ENCODE measurements at places on chromosomes 4 and X.

- no peak for DNase-seq
Measured at GRCh38 chr4:61860376-61860775, 660.2 kb downstream of the ADGRL3 start.

DNA sequence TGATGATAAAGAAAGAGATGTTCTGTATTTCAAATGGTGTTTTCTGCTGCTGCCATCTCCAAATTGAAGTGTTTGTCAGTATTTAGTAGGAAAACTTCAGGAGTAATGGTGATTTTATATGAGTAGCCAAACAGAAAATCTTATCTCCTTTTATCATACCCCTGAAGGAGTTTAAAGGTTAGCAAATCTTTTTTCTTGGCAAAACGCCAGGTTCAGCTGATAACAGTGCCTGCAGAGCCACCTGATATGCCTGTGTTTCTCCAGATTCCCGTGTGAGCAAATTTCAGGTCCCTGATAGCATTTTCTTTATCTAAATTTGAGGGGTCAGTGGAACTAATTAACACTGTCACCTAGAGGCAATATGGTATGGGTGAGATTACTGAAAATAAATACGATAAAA is 65.8 kb upstream of the ETNPPL start:
- no peak for DNase-seq

DNA sequence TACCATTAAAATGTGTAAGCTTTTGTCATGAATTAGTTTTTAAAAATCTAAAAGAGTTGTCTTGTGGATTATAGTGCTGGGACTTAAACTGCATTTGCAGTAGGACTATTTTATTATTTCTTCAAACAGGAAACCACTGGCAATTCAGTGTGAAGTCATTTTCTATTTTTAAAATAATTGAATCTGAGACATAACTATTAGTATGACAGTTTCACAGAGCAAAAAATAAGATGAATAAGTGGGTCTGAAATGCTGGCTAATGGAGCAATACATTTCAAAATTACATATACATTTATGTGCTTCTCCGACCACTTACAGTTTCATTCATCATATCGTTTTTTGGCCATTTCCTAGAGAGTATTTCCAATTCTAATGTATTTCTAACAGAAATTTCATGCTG is 75.3 kb upstream of the RAPGEF2 start:
- DNase-seq = no peak

DNA sequence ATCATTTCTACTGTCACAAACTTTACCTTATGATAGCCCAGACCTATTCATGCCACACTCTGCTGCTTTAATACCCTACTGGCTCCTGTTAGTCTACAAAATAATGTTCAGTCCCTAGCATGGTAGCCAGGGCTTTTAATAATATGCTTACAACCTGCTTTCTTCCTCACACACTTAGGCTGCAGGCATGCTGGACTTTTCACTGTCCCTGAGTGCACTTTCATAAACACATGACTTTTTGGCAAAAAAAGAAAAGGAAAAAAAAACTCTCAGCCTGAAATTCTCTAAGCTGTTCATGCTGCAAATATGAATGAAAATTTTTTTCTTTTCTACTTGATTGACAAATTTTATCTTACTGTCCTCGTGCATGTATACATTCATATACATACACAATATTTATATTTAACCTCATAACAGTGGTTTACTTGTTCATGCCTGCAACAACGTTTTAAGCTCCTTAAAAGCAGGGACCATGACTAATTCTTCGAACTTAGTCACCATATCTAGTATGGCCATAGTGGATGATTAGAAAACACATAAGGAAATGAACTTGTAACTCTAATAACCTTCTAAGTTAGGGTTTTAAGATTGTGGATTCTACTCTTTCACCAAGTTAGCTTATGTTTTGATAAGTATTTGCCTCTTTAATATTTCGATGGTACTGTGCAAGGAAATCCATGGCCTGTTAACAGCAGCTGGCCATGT is 229.5 kb downstream of the SPCS3 start:
- DNase-seq = no peak

DNA sequence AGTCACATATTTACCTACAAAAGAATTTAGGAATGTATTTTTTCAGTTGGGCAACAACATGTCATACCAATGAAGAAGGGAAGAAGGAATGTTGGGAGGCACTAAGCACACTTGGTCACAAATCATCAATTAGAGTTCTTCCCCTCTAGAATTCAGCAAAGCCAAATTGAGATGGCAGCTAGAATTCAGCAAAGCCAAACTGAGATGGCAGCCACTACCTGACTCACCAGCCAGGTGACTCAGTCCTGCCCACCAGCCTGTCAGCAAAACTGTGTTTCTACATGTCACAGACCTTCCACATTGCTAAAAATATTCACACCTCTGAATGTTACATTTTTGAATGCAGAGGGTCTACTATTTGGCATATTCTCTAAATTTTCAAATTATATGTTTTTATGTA is 63.2 kb upstream of the NOCT start:
- no peak for DNase-seq

GRCh38 chr4:128371001-128371777 is 83.6 kb upstream of the PGRMC2 start:
- DNase-seq = no peak

GRCh38 chr4:57051095-57051494 is 59.1 kb downstream of the IGFBP7 start:
- no peak for DNase-seq

DNA sequence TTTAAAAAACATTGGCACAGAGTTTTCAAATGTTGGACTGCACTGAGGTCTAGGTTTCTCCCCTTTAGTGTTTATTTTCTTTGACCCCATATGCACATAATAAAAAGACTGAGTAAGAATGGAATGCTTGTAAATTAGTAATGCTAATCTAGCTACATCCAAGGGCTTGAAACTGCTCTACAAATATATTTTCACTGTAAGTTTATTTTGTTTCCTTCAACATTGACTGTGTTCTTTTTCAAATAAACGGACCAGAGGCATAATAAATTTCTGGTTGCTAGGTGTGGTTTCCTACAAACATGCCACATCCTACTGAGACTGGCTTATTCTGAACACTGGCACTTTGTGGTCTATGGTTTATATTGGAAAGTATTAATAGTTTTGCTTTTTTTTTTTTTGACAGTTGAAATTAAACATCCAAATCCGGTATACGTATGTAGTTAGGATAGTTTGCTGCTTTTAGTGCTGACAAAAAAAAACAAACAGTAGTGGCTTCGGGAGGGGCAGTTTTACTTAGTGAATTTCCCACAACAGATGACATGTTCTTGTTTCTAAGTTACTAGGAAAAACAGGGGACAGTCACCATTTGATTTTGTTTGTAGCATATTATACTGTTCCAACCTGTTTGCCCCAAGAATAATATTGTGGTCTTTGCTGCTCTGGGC is 13.2 kb downstream of the CA5B start:
- no peak for DNase-seq

DNA sequence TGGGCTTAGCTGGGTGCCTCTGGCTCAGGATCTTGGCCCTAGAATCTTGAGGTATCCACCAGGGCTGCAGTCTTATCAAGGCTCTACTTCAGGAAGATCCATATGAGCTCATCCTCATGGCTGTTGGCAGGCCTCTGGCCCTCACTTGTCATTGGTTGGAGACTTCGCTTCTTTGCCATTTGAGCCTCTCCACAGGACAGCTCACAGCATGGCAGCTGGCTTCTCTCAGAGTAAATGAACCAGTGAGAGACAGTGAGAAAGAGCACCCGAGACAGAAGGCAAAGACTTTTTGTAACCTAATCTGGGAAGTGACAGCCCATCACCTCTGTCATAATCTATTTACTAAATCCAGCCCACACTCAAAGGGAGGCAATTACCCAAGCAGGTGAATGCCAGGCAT is 236.8 kb downstream of the GPAT3 start:
- DNase-seq = no peak

GRCh38 chrX:133468051-133468450 is 52.8 kb upstream of the GPC4 start:
- no peak for DNase-seq

DNA sequence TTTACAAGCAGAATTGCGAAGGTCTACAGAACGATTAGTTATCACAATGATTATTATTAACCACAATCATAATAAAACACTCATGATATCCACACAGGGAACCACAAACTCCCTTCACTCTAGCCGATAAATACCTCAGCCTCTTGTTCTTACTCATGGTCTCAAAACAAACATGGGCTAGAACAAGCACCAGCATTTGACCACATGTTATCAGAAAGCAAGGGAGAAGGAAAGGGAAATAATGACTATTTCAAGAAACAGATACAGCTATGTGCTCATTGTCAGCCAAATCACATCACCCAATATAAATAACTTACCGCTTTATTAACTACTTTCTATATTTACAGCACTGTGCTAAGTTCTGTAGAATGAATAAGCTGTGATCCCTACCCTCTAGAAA is 663.2 kb upstream of the HTR2C start:
- DNase-seq = no peak

- DNase-seq = no peak
Measured at GRCh38 chrX:130084631-130085237, 25.6 kb downstream of the ELF4 start.

DNA sequence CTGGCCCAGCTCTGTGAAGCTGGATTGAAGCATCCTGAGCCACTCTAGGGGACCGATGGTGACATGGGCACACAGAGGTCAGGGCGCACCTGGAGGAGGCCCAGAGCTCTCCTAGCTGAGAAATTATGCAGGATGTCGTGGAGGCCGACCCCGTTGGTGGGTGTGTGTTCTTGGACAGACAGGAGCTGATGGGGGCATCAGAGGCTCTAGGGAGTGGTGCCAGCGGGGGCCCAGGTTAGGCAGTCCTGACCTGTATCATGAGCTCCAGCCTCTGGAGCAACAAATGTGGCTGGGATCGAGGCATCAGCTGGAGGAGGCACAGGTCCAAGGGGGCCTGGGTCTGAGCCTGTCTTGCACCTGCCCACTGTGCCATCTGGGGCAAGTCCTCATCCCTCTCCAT is 124.6 kb upstream of the PSAPL1 start:
- no peak for DNase-seq

GRCh38 chr4:125388613-125389012 is 73.9 kb downstream of the FAT4 start:
- no peak for DNase-seq

GRCh38 chrX:16138108-16138427 is 14.7 kb downstream of the GRPR start:
- DNase-seq = no peak

- DNase-seq = no peak
Measured at GRCh38 chrX:30577362-30577991, at the start of gene TASL. TASL (minus strand) TSS chrX:30577766; CDS start chrX:30560355, 17,411 bp downstream.

- no peak for DNase-seq
Measured at GRCh38 chr4:113941836-113942235, 37.6 kb downstream of the ARSJ start.

DNA sequence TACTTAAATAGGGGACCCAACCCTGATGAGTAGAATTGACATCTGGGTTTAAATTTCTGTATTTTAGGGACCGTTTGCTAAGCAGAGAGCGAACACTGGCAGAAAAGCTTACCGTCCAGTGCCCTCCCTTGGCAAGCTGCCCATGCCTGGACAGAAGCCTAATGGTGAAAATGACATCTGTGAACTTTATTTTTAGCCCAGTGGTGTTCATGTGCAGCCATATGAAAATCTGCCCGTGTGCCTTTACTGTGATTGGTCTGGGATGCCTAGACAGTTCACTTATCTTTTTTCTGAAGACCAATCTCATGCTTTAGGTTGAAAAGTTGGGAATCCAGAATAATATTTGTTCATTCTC is 1.1 kb downstream of the STBD1 start:
- no peak for DNase-seq

GRCh38 chr4:17875402-17876070 is 64.8 kb downstream of the NCAPG start:
- no peak for DNase-seq

DNA sequence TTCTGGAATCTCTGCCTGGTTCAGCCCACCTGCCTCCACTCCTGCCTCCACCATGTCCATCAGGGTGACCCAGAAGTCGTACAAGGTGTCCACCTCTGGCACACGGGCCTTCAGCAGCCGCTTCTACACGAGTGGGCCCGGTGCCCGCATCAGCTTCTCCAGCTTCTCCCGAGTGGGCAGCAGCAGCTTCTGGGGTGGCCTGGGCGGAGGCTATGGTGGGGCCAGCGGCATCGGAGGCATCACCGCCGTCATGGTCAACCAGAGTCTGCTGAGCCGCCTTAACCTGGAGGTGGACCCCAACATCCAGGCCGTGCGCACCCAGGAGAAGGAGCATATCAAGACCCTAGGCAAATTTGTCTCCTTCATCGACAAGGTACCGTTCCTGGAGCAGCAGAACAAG is 28.4 kb upstream of the GABRA3 start:
- no peak for DNase-seq

- no peak for DNase-seq
Measured at GRCh38 chrX:81206476-81206875, 4.6 kb downstream of the SH3BGRL start.

- no peak for DNase-seq
Measured at GRCh38 chr4:118950929-118951570, 62.4 kb downstream of the SYNPO2 start.

- DNase-seq = no peak
Measured at GRCh38 chr4:138410266-138410665, 168.1 kb upstream of the SLC7A11 start.

GRCh38 chrX:11351375-11352295 is 58.4 kb downstream of the AMELX start:
- no peak for DNase-seq

GRCh38 chr4:11632025-11632424 is 203.3 kb upstream of the HS3ST1 start:
- no peak for DNase-seq

- DNase-seq = no peak
Measured at GRCh38 chrX:51614353-51615012, 4.2 kb downstream of the CENPVL3 start.

DNA sequence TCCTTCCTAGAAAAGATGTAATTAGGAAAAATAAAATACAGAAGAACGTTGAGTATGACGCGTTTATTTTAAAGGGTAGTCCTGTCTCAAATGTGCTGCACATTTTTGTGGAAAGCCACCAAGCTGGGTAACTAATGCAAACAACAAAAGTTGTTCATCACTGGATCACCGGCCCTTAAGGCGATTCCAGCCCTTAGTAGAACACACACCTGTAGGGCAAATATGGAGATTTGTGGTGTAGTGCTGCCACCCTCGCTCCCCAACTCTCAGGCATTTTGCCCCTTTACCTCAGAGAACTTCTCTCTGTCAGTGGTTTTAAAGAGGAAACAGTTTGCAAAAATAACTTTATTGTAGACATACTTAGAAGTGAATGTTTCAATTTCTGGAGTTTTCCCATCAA is 1.9 kb downstream of the TBL1X start:
- DNase-seq = no peak

GRCh38 chr4:3746701-3747580 is 19.2 kb upstream of the ADRA2C start:
- no peak for DNase-seq

DNA sequence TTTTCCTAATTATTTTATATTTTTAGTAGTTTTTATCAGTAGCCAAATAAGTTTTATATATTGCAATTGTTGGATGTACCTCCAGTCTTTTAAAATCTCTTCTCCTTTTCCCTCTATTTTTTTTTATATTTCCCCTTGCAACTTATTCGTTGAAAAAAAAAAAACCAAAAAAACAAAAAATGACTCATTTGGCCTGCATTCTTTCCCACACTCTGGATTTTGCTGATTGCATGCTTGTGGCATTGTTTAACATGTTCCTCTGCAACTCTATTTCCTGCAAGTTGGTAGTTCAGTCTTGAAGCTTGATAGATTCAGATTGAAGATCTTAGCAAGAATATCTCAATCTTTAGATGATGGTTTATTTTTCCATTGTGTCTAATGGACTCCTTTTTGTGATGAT is 260.6 kb upstream of the BOD1L1 start:
- no peak for DNase-seq

Data from stimulated activated CD8-positive, alpha-beta memory T cell treated with anti-CD3 and anti-CD28 coated beads, Interleukin-4, amount 100 ng/mL, for 1 hour (primary cell).